ENCODE measurements at places on chromosomes 2 and 18.

DNA sequence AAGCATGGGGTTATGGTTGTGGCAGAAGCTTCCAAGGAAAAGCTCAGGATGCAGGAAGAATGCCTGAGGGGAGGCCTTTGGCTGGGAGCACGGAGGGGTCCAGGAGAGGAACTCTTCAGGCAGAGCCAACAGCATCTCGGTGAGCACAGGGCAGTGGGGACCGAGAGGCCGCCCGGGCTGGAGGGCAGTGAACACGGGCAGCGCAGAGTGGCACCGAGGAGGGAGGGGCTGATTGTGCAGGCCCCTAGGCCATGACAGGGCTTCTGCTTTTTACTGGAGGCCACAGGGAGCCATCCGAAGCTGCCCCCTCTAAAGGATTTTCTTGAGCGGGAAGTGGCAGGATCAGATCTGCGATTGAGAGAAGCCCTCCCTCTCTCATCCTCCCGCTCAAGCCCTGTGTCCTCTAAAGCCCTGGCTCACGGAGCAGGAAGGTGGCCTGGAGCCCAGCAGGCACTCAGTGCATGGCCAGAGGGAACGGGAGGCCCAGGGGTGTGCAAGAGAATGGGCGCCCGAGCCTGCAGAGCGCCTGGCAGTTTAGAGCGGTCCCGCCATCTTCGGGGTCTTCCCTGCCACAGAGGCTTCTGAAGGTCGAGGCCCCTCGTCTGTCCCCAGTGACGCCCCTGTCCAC lies 110.0 kb upstream of the STON1 start:
- DNase-seq = no peak

GRCh38 chr2:214311031-214311533 lies 99.8 kb upstream of the VWC2L start:
- no peak for DNase-seq

GRCh38 chr2:197256547-197257170 lies 53.9 kb downstream of the ANKRD44 start:
- no peak for DNase-seq

DNA sequence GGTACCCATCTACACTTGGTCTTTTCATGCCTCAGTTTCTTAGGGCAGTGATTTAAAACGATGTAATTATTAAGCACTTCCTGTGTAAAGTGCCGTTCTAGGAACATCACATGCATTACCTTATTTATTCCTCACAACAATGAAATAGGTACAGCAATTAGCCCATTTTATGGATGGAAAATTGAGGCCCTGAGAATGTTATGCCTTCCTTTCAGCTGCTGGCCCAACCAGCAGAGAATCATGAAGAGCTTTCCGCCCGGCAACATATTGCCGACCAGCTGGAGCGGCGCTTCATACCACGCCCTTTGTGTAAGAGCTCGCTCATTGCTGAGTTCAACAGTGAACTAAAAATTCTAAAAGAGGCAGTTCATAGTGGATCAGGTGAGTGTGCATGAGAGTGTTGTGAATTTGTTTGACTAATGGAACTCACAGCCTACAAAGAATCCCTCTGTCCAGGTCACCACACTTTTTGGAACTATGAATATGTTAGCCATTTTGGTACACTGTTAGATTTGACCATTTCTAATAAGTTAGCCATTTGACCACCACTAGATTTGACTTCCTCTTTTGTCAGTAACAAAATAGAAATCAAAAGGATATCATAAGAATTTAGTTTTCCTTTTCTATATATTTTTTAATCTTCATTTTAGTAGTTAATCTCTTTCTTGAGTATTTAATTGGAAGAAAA lies 25.6 kb upstream of the RPE start:
- DNase-seq = no peak

DNA sequence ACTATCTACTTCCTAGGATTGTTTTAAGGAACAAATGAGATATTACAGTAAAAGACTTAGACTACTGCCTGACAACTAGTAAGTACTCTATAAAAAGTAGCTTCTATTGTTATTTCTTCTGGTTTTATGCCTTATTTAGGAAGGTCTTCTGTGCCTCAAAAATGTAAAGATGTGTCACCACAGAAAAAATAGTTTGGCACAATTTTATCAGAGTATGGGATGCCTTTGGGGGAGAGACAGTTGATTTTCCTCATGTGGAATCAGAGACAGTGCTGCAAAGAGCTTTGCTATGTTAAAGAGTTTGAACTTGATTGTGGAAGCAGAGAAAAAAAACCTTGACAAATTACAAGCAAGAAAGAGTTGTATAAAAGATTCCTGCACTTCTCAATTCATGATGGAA lies 98.4 kb downstream of the EHBP1 start:
- DNase-seq = no peak

- no peak for DNase-seq
These were observed 10.2 kb upstream of the SIX3 start for GRCh38 chr2:44931198-44931780.

- no peak for DNase-seq
These were observed 1.6 kb upstream of the NFE2L2 start for GRCh38 chr2:177265824-177266817.

DNA sequence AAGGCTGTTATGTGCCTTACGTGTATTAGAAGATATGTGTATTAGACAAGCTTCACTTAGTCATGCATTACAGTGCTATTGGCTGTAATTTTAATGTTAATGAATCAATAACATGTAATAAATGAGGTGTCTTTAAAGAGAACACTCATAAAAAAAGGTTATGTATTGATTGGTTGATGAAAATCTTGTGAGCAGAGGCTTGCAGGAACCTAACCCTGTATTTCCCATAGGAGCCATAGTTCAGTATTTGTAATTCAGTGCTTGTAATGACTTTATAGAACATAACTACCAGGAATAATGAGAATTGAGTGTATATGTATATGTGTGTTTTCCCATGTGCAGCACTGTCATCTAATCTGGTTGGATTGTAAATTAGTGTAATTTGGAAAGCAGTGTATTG lies 33.2 kb downstream of the TSN start:
- no peak for DNase-seq

GRCh38 chr2:19835781-19836281 lies 66.0 kb downstream of the TTC32 start:
- no peak for DNase-seq

DNA sequence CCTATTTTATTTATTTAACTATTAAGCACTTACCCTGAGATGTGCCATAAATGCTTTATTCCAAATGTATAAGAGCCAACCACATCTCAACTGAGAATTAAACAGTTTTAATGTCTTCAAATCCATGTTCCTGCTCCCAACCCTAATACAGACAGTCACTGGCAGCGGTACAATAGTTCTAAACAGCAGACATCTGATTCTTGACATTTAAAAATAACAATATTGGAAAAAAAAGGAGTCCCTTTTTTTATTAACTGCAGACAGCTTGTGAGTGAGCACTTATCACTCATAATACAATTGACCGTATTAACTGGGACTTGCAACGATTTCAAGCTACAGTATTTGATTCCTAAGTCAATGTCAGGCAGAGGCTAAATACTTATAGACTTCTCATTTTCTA lies 424.6 kb downstream of the TGIF1 start:
- no peak for DNase-seq
